Inflammatory macrophage treated with lipopolysaccharide for 1 hour (primary cell): ENCODE measurements at places on chromosomes 3 and 15.
A peak's percentile ranks its signal among the peaks of the same experiment; 100 is the strongest.

GRCh38 chr3:106819440-106819839 lies 557.8 kb upstream of the CCDC54 start:
- DNase-seq = no peak

GRCh38 chr15:93803421-93804152 lies 427.8 kb upstream of the MCTP2 start:
- no peak for DNase-seq

GRCh38 chr15:60589728-60590127 lies 110.8 kb upstream of the ICE2 start:
- no peak for DNase-seq

- no peak for DNase-seq
Observed at GRCh38 chr15:28002136-28002861, 96.8 kb downstream of the OCA2 start.

- no peak for DNase-seq
Observed at GRCh38 chr15:59018833-59019232, 31.4 kb downstream of the RNF111 start.

DNA sequence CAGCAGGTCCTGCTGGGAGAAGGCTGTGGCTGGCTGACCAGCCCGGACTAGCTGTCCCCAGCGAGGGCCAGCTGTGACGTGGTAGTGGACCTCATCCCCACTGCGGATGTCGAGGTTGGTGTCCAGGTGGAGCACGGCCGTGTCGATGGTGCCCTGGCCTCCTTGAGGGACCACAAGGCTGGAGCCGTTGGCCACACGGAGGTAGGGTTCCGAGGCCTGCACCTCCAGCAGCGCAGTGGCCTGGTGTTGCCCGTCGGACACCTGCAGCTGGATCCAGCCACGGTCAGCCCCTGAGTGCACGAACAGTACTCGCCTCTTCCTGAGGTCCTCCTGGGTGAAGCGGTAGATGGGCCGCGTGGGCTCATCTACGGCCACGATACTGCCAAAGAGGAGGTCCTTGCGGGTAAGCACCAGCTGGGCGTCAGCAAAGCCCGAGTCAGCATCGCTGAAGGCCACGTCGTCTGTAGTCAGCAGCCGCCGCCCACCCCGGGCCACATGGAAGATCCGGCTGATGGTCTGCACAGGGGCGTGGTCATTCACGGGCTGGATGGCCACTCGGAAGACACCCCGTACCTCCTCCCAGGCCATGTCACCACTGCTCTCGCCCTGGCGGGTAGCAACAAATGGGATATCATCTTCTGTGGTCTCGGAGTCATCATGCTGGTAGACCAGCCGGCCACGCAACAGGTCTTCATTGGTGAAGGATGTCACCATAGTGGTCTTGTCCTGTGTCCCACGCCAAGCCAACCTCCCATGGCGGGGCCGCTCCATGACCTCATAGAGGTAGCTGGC lies 25.0 kb downstream of the CSPG4 start:
- no peak for DNase-seq

GRCh38 chr3:3127432-3128010 lies 781 bp downstream of the TRNT1 start:
- no peak for DNase-seq

GRCh38 chr3:83354205-83354604 lies 1592.8 kb upstream of the GBE1 start:
- DNase-seq = no peak

DNA sequence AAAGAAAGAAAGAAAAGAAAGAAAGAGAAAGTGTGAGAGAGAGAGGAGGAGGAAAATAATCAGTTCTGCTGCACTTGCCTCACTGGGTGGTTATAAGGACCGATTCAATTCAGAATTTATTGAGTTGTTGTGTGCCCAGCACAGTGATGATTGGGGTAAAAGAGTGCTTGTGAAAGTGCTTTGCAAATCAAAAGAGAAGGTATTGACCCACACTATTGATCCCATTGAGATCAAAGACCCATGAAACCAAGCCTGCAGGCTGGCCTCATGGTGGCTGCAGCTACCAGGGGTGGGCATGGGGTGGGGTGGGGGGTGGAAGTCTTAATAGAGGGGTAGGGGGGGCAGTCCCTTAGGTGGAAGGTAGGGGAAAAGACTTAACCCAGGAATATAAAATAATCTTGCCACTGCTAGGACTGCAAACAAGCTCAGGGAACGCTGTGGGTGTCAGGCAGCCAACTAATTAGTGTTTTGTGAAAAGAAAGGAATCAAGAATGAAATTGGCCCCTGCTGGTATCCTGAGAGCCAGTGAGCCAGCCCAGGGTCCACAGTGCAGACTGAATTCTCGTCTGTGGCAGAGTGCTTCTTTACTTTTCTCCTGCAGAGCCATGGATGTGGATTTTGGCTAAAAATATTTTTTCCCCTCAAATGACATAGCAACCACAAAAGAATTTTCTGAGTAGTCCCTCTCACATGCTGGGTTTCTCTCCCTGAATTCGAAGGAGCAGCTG lies 34.2 kb downstream of the CLEC3B start:
- no peak for DNase-seq

DNA sequence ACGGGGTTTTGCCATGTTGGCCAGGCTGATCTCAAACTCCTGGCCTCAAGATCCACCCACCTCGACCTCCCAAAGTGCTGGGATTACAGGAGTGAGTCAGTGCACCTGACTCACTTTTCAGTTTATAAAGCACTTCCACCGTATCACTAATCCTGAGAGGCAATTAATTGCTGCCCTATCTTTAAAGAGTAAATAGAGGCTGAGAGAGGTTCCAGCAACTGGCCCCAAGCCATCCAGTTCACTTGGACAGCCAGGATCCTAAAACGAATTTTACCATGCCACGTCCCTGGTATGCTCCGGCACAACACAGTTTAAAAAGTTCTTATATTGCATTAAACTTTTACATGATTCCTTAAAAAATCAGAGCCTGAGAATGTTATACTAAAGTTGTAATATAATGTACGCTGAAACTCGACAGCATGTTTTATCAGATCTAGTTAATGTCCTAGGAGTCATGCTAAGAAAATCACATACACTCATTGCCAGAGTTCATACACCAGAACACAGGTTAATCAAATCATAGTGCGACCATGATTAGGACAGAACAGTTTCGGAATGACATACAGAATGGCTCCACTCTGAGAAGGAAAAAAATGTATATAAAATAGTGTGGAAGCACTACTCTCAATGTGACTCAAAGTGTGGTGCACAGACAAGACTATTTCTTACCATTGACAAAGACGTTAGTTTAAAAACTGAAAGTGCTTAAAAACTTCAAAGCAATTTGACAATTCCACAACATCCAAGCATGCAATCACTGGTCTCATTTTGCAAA lies 125.4 kb downstream of the ULK4 start:
- DNase-seq = no peak

- DNase-seq = no peak
Observed at GRCh38 chr15:39434751-39435238, 146.1 kb upstream of the THBS1 start.

- DNase-seq = peak; percentile 43
Observed at GRCh38 chr3:47780741-47781684, 680 bp downstream of the SMARCC1 start.

DNA sequence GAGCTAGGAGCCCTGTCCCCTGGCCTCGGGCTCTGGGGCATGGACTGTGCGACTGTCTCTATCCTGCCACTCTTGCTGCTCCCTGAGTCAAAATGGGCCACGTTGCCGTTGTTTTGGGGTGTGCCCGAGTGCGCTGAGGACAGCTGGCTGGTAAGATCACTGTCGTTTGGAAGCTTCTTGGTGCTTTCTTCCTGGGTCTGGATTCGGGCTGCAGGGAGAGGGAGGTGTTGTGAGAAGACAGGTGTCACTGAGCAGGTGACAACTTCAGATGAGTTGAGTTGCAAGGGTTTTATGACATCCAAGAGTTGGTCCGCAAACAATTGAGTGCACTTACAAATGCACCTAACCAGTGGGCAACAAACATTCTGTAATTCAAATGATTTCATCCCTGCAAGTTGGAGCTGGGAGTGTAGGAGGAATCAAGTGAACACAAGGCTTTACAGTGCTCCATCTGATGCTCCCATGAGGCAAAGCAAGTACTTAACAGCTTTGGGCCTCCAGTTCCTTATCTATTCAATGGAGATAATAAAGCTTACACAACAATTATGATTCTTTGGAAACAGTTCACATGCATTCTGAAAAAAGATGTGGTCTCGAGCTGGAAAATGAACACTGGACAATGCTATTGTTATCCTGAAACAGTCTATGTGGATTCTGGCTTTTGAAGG lies 11.0 kb upstream of the STARD5 start:
- DNase-seq = no peak

DNA sequence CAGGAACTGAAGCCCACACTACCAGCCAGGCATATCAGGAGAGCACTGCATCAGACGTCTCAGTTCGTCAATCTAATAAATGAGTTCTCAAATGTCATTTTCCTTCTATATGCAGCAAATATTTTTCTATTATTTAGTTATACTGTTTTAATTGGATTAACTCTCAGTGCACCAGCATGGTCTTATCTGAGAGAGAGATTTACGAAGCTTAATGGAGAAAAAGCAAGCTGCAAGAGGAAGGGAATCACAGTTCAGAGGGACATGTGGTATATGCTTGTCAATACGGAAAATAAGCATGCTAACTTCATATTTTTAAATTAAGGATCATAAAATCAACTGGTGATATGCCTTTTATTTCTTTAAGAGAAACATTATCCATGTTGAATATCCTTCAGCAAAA lies 213.1 kb upstream of the NECTIN3 start:
- no peak for DNase-seq

GRCh38 chr3:172367205-172368105 lies 80.8 kb downstream of the GHSR start:
- DNase-seq = no peak

GRCh38 chr3:14991818-14992612 lies 44.6 kb downstream of the NR2C2 start:
- no peak for DNase-seq

DNA sequence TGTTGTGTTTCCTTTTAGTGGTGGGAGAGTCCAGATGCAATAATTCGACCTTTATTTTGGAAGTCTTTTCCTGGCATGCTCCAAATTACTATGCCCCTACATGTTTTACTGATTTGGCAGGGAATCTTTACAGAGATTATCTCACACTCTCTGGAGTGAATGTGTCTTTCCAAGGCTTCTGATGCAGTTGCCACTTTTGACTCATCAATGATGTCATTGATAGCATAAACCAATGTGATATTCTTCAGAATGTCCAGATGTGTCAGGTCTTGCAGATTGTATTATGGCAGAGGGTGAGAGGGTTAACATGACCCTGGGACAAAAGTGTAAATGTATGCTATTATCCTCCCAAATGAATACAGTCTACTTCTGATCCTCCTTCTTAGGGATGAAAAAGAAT lies 9.7 kb downstream of the RTP4 start:
- DNase-seq = no peak

DNA sequence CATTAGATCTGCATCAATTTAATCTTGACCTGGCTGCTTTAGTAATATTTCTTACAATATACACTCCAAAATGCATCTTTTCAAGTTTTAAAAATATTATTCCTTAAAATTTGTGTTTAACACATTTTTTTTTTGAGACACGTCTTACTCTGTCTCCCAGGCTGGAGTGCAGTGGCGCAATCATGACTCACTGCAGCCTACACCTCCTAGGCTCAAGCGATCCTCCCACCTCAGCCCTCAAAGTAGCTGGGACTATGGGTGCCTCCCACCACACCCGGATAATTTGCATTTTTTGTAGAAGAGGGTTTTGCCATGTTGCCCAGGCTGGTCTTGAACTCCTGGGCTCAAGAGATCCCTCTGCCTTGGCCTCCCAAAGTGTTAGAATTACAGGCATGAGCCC lies 73.6 kb downstream of the ETV5 start:
- DNase-seq = peak; percentile 73

DNA sequence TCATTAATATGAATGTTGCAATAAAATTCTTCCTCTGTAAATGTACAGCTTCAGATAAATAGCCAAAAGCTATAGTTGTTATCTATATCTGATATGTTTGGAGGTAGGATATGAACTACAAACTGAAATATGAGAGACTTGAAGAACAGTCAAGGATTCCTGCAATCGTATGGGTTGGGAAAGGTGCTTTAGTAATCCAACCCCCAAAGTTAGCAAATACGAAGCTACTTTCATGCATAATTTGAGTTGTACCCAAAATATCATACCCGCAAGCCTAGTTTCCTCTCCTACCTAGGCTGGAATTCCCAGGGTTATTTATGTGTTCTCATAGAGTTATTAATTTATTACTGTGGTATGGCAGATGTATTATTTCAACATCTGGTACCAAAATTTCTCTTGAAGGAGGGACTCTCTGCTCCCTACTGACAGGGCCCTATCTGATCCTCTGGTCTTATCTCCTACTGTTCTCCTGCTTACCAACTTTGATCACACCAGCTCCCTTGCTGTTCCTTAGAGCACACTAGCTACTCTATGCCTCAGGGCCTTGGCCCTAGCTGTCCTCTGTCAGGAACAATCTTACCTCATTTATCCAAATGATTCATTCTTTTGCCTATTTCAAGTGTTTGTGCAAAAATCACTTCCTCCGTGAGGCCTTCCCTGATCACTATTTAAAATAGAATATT lies 140.4 kb upstream of the CCDC54 start:
- DNase-seq = no peak

DNA sequence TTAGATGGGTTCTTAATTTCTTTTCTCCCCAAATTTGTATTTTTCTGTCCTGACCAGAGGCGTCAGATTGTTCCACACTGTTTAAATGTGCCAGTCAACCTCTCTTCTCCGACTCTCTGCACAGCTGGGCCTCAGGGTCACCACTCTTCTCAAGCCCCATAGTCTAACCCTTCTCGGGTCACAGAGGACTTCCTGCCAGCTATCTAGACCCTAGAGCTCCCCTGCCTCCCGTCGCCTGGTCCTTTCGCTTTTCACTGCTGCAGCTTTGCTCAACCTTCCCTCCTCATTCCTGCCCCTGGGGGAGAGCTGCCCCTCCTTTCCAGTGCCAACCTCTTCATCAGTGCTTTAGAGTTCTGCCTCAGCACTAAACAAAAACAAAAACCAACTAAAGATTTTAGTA lies 151.7 kb downstream of the ATG7 start:
- no peak for DNase-seq

- no peak for DNase-seq
Observed at GRCh38 chr3:136490646-136491405, 240.7 kb downstream of the PCCB start.

- DNase-seq = no peak
Observed at GRCh38 chr3:30810625-30811024, 83.8 kb downstream of the GADL1 start.

DNA sequence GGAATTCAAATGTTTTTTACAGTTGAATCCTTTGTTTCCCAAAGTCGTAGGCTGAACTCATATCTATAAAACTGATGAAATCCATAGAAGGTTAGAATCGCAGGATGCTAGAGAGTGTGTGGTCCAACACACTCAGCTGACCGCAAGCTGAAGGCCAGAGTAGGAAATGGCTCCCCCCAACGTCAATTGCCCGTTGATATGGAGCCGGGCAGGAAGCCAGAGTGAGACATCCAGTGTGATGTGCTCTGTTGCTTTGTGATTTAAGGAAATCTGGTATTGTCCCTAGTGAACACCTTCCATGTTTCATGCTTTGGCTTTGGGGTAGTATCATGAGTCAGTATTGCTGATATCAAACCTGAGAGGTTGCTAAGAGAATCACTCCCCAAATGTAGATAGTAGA lies 5.8 kb upstream of the MEX3B start:
- no peak for DNase-seq
